ENCODE measurements at places on chromosomes 2 and 18. TPM values are rescaled to one million over a fixed set of nuclear protein-coding genes. Genes with fewer than 3 reads are reported as not detected.
A peak's percentile ranks its signal among the peaks of the same experiment; 100 is the strongest.

DNA sequence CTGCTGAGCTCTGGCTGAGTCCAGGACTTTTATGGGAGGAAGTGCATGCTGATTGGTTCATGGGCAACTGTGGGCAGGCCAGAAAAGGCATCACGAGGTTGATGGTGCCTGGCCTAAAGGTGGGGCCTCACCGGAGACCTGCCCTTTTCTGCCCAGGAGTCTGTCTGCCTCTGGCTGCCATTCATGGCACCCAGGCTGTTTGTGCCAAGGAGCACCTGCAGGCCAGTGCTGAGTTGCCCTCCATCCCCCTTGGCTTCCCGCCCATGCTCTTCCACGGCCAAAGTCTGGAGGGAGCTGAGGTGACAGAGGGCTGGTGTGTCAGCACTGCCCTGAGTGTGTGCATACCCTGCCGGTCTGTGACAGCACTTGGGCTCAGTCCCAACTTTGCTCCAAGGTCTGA is 123.2 kb downstream of the PTH2R start:
- no peak for DNase-seq

- no peak for DNase-seq
Measured at GRCh38 chr2:159863526-159864160, 65.6 kb upstream of the CD302 start.

DNA sequence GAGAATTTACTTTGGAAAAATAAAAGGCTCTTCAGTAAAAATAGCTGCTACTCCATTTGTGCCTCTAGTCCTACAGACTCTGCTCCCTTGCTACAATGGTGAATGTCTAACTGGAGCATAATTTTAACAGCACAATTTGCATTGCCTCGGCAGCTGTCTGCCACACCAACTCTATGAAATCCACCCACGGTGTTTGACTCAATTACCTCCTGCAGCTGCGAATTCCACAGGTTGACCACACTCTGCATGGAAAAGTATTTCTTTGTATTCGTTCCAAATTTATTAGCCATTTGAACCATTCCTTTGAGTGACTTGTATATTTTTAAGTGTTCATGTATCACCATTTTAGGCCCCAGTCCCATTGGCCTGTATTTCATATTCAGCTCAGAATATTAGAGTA is 182.1 kb upstream of the CCDC68 start:
- no peak for DNase-seq

- no peak for DNase-seq
Measured at GRCh38 chr2:10171006-10171800, 48.7 kb downstream of the RRM2 start.

DNA sequence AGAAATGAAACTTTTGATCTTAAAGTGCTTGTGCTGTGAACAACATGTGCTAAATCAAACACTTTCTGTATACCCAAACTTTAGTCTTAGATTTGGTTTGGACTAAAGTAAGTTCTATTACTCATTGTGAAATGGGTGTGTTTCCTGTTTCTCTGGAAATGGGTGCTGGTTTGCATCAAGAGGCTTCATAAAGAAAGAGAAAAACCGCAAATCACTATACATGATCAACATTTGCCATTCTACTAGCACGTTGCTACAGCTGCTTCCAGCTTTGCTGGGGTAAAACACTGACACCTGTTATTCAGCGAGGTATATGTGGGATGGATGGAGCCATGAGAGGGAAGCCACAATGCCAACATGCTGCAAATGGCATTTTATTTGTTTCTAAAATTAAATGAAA is 547.0 kb upstream of the ACVR2A start:
- no peak for DNase-seq

GRCh38 chr18:4357579-4357978 is 97.5 kb downstream of the DLGAP1 start:
- DNase-seq: peak; percentile 32

- DNase-seq: no peak
Measured at GRCh38 chr2:20054931-20055330, 3.5 kb upstream of the LAPTM4A start.

DNA sequence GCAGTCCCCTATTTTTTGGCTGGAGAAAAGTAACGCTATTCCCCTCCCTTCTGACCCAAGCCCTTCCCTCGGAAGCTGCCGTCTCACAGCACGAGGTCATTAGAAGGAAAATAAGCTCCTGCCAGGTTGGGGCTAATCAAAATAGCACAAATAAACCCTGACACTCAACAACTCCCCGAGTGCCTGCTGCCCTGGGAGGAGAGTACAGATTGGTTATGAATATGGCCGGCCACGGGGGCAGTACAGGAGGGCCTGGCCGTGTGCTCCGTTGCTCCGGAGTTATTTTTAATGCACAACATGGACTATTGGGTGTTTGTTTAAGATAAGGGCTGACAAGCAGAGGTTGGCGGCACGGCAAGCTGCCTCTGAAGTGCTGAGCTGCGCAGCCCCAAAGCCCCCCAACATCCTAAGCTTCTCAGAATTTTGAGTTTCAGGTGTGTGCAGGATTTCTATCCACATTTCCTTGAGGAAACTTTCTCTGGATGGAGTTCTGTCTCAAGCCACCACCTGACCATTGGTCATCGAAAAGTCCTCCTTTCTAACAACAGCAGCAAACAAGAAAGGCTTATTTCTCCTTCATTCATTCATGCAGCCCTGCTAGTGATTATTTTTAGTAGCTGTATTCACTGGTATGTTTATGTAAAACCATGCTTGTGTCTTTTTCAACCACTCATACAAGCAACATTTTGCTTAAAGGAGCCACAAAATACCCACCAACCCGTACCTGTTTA is 58.7 kb downstream of the PAX3 start:
- no peak for DNase-seq

DNA sequence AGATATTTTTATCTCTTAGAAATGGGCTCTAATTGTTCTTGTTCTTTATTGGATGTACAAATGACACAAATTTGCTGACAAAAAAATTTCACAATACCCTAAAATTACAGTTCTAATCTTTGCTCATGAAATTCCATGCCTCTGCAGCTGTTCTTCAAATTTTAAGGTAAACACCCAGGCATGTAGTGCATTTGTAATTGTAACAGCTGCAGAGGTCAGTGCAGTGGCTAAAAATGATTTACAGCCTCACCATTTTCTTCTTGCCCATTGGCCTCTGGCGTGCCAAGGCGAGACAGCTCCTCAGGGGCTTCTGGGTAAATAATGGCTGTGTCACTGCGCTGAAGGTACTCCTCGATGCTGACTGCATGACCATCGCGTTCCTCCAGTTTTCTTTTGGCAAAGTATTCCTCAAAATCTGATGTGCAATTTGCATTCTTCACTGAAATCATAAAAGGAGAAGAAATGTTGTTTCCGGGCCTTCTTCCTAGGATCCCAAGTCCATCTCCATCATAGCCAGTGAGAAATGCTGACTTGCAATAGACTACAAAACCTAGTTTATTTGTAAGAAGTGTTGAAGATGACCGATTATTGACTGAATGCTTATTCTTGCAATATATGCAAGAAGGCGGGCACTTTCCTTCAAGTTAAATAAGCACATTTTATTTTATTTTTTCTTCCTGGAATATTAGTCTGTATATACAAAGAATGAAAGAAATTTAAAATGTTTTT is 115.2 kb downstream of the ZEB2 start:
- DNase-seq: no peak

The NOP58 gene
- 49.6 TPM for total RNA-seq
